Left cardiac atrium (tissue), 4 donors: ENCODE measurements at places on chromosomes 3 and 15. TPM values are rescaled to one million over a fixed set of nuclear protein-coding genes. Genes with fewer than 3 reads are reported as not detected.

DNA sequence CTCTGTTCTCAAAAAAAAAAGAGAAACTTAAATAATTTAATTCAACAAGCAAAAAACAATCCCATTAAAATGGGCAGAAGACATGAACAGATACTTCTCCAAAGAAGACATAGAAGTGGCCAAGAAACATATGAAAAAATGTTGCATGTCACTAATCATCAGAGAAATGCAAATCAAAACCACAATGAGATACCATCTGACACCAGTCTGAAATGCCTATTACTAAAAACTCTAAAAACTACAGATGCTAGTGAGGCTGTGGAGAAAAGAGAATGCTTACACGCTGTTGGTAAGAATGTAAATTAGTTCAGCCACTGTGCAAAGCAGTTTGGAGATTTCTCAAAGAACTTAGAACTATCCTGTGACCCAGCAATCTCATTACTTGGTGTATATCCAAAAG, 382.9 kb downstream of the OTOL1 start:
- no peak for DNase-seq

GRCh38 chr3:178767581-178767980, 231.3 kb downstream of the KCNMB2 start:
- no peak for DNase-seq

The KNL1 gene
- total RNA-seq = 0.55 TPM

DNA sequence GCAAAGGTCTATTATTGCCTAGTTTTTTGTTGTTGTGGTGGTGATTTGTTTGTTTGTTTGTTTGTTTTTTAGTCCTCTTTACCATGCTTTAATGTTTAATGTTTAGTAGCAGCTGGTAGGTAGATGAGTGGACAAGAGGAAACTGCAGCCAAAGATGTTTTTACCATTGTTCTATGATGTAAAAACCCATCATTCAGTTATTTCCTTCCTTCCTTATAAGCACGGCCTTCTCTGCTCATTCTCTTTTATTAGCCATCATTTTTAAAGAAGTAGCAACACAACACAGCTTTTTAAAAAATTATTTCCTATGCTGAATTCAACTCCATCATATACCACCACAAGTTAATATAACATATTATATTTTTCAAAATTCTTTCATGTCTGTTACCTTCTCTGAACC, 58.5 kb upstream of the BOC start:
- DNase-seq = no peak

The CCRL2 gene
- 3.1 TPM for total RNA-seq

- no peak for DNase-seq
These were observed 242.3 kb downstream of the FHIT start for GRCh38 chr3:61008998-61009380.

DNA sequence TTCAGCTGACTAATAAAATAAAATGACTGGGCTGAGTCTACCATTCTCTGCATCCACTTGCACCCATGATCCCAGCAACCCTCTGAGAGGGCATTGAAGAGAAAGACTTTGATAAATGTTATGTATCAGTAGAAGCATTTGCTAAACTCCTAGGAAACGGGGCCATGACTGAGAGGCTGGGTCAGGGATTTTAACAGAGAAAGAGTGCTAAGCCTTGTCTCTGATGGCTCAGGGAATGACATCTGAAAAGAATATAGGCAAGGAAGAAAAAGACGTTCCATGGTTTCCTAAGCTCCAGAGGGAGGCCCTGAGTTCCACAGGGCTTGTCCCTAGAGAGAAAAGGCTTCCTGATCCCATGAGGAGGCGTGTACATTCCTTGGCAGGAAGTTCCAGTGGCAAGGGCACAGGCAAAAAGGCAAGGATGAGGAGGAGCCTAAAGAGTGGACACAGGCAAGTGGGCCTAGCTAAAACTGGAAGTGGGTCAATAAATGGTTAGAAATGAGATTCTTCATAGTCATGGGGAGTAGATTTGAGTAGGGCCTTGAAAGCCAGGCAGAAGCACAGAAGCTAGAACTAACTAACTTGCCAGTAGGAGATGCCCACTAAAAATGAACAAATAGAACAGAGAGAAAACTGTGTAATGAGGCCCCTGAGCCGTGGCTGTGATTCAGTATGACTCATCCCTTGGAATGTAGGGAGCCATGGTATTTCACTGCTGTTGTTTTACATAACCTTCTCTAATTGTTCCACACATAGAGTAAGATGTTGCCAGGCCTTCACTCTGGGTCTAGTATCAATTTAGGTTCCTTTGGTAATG, 44.9 kb upstream of the MANF start:
- no peak for DNase-seq

DNA sequence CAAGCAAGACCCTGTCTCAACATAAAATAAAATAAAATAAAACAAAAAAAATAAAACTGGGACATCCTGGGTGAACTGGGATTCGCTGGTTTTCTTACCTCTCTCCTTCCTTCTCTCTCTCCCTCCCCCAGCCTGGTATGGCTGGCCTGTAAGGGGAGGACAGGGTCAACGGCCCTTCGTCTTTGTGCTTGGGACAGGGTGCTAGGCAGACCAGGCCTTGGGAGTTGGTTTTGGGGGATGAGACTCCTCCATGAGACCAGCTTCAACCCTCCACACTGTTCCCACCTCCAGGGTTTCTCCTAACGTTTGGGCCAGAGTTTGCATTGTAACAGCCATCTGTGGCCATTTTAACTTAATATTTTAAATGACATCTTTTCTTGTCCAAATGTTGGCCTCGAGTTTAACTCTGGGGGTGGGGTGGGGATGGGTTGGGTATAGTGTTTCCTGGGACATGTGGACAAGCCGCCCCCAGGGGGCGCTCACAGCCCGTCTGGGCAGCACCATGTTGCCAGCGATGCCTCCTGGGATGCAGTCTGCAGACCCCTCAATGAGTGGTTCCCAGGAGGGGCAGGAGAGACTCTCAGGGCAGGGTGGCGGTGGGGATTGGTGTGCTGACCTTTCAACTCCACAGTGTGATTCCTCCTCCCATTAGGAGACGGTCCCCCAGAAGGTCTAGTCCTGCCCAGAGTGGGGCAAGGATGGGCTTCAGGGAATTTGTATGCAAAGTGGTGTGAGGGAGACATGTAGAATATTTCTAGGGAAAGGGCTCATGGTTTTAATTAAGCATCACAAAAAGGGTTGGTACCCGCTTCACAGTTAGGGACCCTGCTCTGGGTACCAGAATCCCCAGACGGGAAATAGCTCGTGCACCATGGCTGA, 37.7 kb upstream of the LCTL start:
- peak; percentile 77 for DNase-seq

- no peak for DNase-seq
These were observed 81.7 kb downstream of the TAMM41 start for GRCh38 chr3:11764931-11765363.

The LIPC gene
- total RNA-seq = 0.50 TPM

GRCh38 chr3:46632792-46633191, 20.5 kb downstream of the FAM240A start:
- no peak for DNase-seq

DNA sequence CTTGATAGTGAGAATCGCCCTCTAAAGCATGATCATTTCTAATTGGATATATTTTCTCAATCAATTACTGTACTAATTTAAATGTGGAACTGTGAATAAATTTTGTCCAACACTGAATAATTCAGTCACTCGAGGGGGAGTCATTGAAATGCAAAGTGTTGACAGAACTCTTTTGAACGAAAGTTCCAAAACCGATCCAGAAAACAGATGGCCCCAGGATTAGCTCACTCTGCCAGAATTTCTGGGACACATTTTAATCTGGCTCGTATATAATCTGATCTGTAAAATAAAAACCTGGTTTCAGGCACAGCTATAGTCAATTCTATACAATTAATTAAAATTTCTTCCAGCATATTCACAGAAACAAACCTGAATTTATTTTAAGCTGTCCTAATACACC, 580.4 kb downstream of the ROBO1 start:
- DNase-seq = no peak

The SMCO1 gene
- 28.5 TPM for total RNA-seq

- DNase-seq = no peak
These were observed 153.8 kb downstream of the SPATA16 start for GRCh38 chr3:172987273-172987672.

DNA sequence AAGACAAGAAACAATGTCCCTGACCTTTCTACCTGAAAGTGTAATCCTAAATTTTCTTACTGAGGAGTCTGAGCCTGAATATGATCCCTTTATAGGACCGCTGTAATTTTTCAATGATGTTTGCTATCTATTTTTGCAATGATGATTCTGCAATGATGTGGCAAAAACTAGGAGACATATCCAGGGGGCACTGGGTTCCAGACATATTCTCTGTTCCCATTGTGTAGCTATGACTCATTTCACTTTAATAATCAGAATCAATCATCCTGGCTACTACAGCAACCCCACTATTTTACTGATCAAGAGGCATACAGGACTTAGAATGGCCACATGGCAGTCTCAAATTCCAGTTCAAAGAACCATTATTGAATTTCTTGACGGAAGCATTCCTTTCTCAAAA, 85.9 kb downstream of the AQR start:
- no peak for DNase-seq

DNA sequence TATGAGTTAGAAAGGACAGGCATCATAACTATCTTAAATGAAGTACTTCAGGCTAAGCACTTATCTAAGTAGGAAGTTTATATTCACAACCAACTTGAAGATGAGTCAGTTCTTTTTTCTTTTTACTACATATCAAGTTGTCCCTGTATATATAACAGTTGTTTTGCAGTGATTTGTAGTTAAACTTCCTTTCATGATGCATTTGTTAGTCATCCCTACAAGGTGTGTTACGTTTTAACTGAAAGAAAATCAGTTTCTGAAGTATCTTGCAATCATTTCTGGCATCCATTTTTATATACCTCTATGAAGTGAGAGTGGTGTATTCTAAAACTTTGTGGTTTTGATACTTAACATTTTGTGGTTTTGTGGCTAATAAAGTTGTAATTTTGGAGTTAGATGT, 46.1 kb downstream of the ZFAND6 start:
- DNase-seq = no peak

The ABI3BP gene
- total RNA-seq = 59.8 TPM

DNA sequence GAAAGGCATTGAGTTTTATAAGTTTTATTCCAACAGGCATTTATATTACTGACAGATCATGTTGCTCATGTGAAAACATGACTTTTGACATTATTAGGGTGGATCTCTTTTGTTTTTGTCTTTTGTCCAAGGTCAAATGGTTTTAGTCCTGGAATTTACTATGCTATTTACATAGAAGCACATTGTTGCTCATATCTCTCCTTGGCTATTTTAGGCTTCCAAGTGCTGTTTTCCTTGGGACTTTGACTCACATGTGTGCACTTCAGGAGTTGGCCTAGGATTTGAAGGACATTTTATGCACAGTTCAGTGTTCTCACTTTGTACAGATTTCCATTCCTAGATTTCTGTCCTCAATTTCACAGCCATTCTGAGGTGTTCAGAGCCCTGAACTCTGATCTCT, 225.7 kb downstream of the PYDC2 start:
- no peak for DNase-seq
